IMR-90 (cell line): ENCODE measurements at places on chromosomes 4 and X. TPM values are rescaled to one million over a fixed set of nuclear protein-coding genes. Genes with fewer than 3 reads are reported as not detected.

DNA sequence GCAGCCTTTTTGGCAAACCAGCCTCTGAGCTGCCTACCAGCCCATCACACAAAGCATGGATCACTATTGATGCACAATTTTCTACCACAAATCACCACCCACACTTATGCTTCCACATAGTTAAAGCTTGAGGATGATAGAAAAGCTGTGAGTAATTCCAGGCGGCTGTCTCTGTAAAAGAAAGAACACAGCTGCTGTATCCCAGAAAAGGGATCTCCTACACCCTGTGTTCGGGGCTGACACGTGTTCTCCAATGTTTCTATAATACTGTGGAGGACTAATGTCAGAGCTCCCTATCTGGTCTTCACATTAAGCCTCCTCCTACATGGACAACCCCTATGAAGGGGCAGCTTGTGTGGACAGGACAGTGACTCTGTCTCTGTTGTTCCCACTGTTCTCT lies 12.5 kb upstream of the BRS3 start:
- H3K4me1 ChIP-seq: no peaks in the 10 kb centered on the region
- H3K4me3 ChIP-seq: no peak overlapping the region
- H3K27ac ChIP-seq: no peak overlapping the region
- DNase-seq: no peak

- DNase-seq: no peak
- H3K36me3 ChIP-seq: no peaks in the 10 kb centered on the region
- no peaks in the 10 kb centered on the region for H3K27me3 ChIP-seq
- H3K4me3 ChIP-seq: no peak overlapping the region
Observed at GRCh38 chr4:126740687-126741086, 892.1 kb upstream of the INTU start.

DNA sequence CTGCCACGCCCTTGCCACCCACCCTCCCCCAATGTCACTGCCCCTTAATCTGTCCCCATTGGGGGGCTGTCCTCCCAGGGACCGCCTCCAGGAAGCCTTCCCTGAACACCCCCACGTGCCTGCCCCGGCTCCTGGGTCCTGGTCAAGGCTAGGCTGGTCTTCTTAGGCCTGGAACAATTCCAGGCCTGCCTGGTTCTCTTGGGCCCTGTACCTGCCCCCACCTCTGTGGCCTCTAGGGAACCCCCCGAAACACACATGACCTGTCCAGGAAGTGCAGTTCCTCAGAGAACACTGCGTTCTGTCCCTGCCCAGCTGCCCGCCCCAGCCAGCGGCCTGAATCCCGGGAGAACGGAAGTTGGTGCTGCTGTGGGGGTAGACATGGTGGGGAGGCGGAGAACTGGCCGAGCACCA lies 5.1 kb downstream of the MXD4 start:
- no peak for DNase-seq
- no peak overlapping the region for H3K4me3 ChIP-seq
- H3K27me3 ChIP-seq: no peaks in the 10 kb centered on the region
- H3K4me1 ChIP-seq: peaks cover 6% of the 10 kb centered on the region; the same call in 1 of the 2 replicates

DNA sequence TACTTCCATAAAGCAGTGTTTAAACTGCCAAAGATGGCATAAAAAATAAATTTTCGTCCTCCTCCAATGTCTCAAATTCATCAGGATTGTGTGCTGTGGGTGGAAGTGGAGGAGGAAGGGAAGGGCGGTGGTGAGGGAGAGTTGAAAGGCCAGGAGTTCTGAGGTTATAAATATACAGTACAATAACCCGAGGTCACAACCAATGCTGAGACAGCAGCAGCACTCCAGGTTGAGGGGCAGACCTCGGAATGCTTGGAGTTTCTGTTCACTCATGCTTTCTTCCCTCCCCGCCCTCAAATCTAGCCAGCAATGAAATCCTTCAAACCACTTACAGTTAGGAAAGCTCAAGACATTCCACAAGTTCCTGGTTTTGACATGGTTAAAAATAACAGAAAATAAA lies 134.0 kb upstream of the SMAD1 start:
- H3K27me3 ChIP-seq: no peaks in the 10 kb centered on the region
- H3K27ac ChIP-seq: no peak overlapping the region
- H3K4me3 ChIP-seq: no peak overlapping the region

The UGT2B15 gene
- not detected in 2 replicates for total RNA-seq

- H3K36me3 ChIP-seq: no peaks in the 10 kb centered on the region
- no peak overlapping the region for H3K27ac ChIP-seq
- no peaks in the 10 kb centered on the region for H3K27me3 ChIP-seq
- H3K4me3 ChIP-seq: no peak overlapping the region
Observed at GRCh38 chrX:125826080-125826479, 340.0 kb downstream of the DCAF12L2 start.

DNA sequence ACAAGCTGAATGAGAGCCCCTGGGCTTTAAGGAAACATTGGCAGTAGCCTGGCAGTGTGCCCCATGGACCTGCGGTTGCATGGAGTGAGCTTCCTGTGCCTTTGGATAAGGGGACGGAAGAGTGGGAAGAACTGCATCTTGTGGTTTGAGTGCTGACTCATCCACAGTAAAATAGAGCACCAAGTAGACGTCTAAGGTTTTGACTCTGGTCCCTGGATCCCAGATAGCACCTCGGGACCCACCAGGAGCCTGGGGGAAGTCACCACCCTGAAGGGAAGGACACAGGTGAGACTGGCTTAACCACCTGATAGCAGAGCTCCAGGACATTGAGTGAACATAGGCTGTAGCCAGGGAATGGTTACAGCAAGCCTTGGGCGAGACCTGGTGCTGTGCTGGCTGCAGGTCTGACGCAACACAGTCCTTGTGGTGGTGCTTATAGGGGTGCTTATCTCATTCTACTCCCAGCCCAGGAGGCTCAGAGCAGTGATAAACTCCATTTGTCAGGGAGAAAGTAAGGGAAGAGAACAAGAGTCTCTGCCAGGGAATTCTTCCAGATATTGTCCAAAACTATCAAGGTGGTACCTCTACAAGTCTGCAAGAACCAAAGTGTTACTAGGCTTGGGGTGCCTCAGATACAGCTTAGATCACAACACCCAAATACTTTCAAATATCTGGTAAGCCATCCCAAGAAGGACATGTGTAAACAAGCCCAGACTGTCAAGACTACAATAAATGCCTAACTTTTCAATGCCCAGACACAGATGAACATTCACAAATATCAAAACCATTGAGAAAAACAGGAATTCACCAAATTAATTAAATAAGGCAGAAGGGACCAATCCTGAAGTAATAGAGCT lies 123.6 kb upstream of the TET2 start:
- no peaks in the 10 kb centered on the region for H3K36me3 ChIP-seq
- DNase-seq: peak; percentile 3
- H3K4me3 ChIP-seq: no peak overlapping the region
- no peaks in the 10 kb centered on the region for H3K27me3 ChIP-seq
- no peak overlapping the region for H3K27ac ChIP-seq

The NAP1L2 gene
- under 0.01 TPM in 1 of 2 replicates, not detected in the other for total RNA-seq

The FAM47E gene
- total RNA-seq: under 0.01 TPM in 1 of 2 replicates, not detected in the other

The DACH2 gene
- total RNA-seq: 3.8 and 4.4 TPM in 2 replicates

The SLC2A9 gene
- total RNA-seq: 0.56 and 0.72 TPM in 2 replicates

The RNF4 gene
- total RNA-seq: 63.8 and 64.4 TPM in 2 replicates

The CFAP99 gene
- not detected in 2 replicates for total RNA-seq

GRCh38 chr4:94357624-94358023 lies 15.0 kb upstream of the HPGDS start:
- peak; percentile 27 for DNase-seq
- H3K4me3 ChIP-seq: no peak overlapping the region
- H3K36me3 ChIP-seq: no peaks in the 10 kb centered on the region
- no peak overlapping the region for H3K27ac ChIP-seq
- H3K27me3 ChIP-seq: peaks cover 4% of the 10 kb centered on the region; the same call in 1 of the 2 replicates
- H3K4me1 ChIP-seq: no peaks in the 10 kb centered on the region

GRCh38 chrX:143336261-143336660 lies 181.0 kb downstream of the SPANXN3 start:
- no peaks in the 10 kb centered on the region for H3K4me1 ChIP-seq
- no peak for DNase-seq
- no peaks in the 10 kb centered on the region for H3K27me3 ChIP-seq
- no peak overlapping the region for H3K27ac ChIP-seq
- H3K36me3 ChIP-seq: no peaks in the 10 kb centered on the region

The S100G gene
- total RNA-seq: not detected in 2 replicates

GRCh38 chrX:30568136-30568535 lies 9.4 kb downstream of the TASL start:
- DNase-seq: peak; percentile 60
- H3K27ac ChIP-seq: no peak overlapping the region
- H3K4me1 ChIP-seq: no peaks in the 10 kb centered on the region
- no peaks in the 10 kb centered on the region for H3K36me3 ChIP-seq
- no peaks in the 10 kb centered on the region for H3K27me3 ChIP-seq

The SPANXD gene
- total RNA-seq: not detected in 2 replicates

The XG gene
- total RNA-seq: under 0.01 TPM in 1 of 2 replicates, not detected in the other

The CXCL1 gene
- total RNA-seq: not detected in 2 replicates

DNA sequence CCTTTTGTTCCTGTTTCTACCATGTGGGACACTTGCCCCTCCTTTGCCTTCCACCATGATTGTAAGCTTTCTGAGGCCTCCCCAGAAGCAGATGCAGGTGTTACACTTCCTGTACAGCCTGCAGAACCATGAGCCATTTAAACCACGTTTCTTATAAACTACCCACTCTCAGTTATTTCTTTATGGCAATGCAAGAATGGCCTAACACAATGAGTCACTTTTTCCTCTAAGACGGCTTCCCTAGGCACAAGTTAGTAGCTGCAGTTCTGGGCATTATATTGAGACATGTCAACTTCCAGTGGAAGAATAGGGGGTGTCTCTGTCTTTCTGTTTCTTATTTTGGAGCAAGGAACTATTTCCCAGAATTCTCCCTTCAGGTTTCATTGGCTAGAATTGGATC lies 32.9 kb upstream of the DIPK2B start:
- no peak overlapping the region for H3K4me3 ChIP-seq
- DNase-seq: no peak
- H3K27ac ChIP-seq: no peak overlapping the region
- no peaks in the 10 kb centered on the region for H3K4me1 ChIP-seq

The APOOL gene
- 9.7 and 11.1 TPM in 2 replicates for total RNA-seq

GRCh38 chr4:140710908-140711622 lies 45.1 kb downstream of the TBC1D9 start:
- H3K4me3 ChIP-seq: no peak overlapping the region
- no peaks in the 10 kb centered on the region for H3K27me3 ChIP-seq
- no peak for DNase-seq
- no peaks in the 10 kb centered on the region for H3K36me3 ChIP-seq

The PAGE4 gene
- total RNA-seq: not detected in 2 replicates

The DGAT2L6 gene
- not detected in 2 replicates for total RNA-seq

The TLR1 gene
- 1.1 TPM in 2 replicates for total RNA-seq

The ZC4H2 gene
- total RNA-seq: 9.2 and 10.6 TPM in 2 replicates

GRCh38 chrX:39528161-39528916 lies 569.4 kb downstream of the BCOR start:
- peaks cover 17% of the 10 kb centered on the region for H3K27me3 ChIP-seq
- no peak overlapping the region for H3K27ac ChIP-seq
- H3K4me1 ChIP-seq: no peaks in the 10 kb centered on the region
- H3K4me3 ChIP-seq: no peak overlapping the region

DNA sequence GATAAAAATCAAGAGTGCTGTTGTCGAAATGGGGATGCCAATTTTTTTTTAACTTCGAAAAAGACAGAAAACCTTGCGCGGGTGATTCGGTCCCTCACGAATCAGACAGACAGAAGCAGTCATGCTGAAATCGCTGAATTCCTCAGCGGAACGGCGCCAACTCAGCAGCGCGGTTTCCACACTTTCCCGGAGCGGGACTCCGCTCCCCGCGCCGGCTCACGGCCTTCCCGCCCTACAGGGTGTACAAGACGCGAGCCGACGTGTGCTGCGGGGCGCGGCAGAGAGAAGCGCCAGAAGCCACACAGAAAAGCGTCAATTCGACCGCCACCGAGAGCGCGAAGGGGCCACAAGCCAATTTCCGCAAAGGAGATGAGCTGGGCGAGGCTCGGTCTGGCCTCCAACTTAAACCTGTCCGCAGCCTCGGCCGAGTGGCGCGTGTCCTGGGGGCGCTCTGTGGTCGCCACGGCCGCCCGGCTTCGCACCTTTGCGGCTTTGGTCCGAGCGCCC lies 1.3 kb downstream of the NEXMIF start:
- H3K27ac ChIP-seq: no peak overlapping the region
- no peak overlapping the region for H3K4me3 ChIP-seq
- peaks cover 12% of the 10 kb centered on the region for H3K27me3 ChIP-seq
- DNase-seq: no peak

DNA sequence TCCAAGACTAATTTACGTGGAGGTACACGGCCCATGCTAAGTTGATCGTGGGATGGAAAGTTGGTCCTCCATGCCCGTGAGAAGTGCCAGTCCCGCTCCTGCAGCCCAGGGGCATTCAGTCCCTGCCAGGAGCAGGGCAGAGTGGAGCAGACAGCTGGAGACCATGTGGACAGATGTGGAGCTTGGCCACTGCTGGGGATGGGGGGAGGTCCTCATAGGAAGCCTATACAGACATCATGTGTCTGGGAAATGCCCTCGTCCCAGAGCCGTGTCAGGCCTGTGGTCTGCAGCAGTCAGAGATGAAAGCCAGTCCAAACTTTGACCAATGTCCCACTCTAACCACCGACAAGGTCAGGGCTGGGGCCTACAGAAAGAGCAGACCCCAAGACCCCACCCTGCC lies 118.4 kb downstream of the CPZ start:
- H3K4me1 ChIP-seq: no peaks in the 10 kb centered on the region
- H3K4me3 ChIP-seq: no peak overlapping the region
- no peaks in the 10 kb centered on the region for H3K36me3 ChIP-seq
- no peak for DNase-seq
- no peaks in the 10 kb centered on the region for H3K27me3 ChIP-seq
- H3K27ac ChIP-seq: no peak overlapping the region

GRCh38 chr4:154709550-154709949 lies 34.2 kb upstream of the LRAT start:
- no peaks in the 10 kb centered on the region for H3K4me1 ChIP-seq
- H3K27me3 ChIP-seq: no peaks in the 10 kb centered on the region
- H3K36me3 ChIP-seq: no peaks in the 10 kb centered on the region
- no peak overlapping the region for H3K27ac ChIP-seq
- no peak overlapping the region for H3K4me3 ChIP-seq

DNA sequence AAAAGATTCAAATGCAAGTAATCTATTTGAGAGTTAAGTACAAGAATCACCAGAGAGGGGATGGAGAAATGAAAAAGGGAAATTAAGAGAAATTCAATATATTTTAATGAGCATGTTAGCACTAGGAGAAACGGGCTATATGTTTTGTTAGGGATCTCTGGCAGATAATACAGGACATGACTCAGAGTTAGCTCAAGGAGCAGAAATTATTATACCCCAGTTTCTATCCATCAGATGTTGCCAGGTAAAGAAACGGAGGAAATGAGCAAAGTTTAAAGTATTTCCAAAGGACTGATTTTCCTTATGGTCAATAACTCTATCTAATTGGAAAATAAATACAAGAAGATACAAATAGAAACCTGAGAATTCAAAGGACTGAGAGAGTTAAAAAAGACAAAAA lies 867.6 kb downstream of the TRAM1L1 start:
- H3K4me3 ChIP-seq: no peak overlapping the region
- no peaks in the 10 kb centered on the region for H3K36me3 ChIP-seq
- H3K27ac ChIP-seq: no peak overlapping the region
- H3K27me3 ChIP-seq: no peaks in the 10 kb centered on the region
- no peak for DNase-seq
